ENCODE measurements at places on chromosomes 3 and 15.

DNA sequence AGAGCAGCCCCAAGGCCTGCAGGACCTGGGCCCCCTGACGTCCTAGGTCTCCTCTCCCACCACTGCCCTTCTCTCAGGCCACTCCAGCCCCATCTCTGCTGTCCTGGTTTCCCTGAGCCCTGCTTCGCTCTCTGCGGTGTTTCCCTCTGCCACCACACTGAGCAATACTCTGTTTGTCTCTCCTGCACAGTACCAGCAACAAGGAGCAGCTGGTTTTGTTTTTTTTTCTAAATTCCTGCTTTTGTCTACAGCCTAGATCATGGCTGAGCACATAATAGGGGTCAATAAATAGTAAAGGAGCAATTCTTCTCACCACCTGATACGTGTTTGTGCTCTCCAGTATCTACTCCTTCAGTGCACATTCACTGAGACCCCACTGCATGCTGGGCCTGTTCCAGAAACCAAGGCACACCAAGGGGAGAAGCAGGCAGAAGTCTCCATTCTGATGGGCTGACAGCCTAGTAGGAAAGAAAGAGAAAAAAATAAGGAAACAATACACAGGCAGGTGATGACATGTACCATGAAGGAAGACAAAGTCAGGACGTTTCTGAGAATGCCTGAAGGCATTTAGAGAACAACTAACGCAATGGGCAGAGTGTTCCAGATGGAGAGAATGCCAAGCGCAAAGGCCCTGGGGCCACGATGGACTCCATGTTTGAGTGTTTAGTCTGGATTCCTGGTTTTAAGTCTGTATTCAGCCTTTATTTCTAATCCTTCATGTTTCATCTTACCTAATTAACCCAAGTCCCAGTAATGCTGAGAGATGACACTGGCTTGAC, 6.0 kb upstream of the ACAD9 start:
- DNase-seq, result no peak

DNA sequence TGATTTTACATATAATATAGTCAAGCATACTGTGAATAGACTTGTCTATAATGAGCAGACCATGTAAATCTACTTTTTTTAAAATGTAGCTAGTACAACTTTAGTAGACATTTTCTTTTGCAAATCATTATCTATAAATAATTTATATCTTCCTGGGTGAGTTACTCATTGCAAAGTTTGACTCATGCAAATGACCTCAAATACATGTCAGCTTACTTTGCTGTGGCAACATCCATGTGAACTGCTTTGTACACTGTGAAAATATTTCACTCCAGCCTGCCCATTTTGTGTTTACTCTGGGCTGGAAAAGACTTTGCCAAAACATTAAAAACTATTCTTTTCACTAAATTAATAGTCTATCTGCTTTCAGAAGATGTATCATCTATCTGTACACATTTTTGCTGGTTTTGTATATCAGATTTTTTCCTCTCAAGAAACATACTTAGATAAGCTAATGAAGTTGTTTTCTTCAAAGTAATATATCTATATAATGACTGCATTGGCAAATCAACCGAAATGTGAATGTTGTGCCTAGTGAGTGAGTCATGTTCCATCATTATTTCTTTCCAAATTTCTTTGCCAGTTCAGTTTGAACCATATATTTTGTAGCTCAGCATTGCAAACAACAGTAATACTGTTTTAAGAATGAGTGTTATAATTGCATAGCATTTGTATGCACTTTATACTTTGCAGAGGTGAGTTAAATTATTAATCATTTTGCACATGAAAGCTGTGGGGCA, 26.5 kb downstream of the IGSF10 start:
- no peak for DNase-seq

- DNase-seq, result no peak
Measured at GRCh38 chr15:65146438-65146837, 12.8 kb upstream of the PDCD7 start.

DNA sequence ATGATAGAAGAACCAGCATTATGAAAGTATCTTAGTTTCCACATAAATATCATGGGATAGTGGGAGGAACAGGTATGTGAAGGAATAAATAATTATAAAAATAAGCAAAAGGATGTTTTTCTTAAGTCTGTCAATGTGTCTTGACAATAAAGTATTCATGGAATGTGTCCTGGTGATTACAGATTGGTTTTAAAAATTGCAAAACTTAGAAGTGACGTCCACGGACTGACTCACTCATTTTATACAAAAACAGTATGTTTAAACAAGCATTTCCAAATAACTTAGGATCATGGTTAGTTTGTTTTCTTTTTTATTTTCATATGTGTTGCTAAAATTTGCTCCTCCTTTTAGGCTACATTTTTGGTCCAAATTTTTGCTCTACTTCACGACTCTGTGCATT, 687.0 kb upstream of the NECTIN3 start:
- DNase-seq, result no peak

GRCh38 chr3:110743202-110743601, 328.4 kb upstream of the NECTIN3 start:
- DNase-seq, result no peak

GRCh38 chr15:88708655-88709054, 69.8 kb downstream of the ISG20 start:
- no peak for DNase-seq

- DNase-seq, result no peak
Measured at GRCh38 chr3:74624301-74624700, 9.8 kb upstream of the CNTN3 start.

- no peak for DNase-seq
Measured at GRCh38 chr3:194488055-194488742, 1.4 kb upstream of the ATP13A3 start.

- DNase-seq, result no peak
Measured at GRCh38 chr3:161573136-161573535, 76.5 kb downstream of the OTOL1 start.

GRCh38 chr3:126431103-126431534, 36.4 kb downstream of the CFAP100 start:
- DNase-seq, result no peak

GRCh38 chr3:58151637-58152036, 59.1 kb downstream of the DNASE1L3 start:
- no peak for DNase-seq

- DNase-seq, result no peak
Measured at GRCh38 chr3:175356899-175357324, 497.8 kb downstream of the NAALADL2 start.

DNA sequence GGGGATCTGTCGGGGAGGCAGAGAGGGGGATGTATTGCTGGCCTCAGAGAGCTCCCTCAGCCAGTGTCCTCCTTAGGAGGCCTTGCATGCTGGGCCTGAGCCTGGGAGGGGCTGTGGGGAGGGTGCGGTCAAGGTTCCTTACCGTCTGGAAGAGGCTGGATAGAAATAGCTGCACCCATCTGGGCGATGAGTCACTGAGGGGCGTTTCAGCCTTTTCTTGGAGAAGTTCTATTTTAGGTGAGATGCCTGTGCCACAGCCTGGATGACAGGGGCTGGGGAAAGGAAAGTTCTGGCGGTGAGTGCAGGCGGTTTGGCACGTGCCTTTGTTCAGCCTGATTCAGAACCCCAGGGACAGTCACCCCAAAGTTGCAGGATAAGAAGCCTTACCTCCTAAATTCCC, 35.7 kb upstream of the APEH start:
- DNase-seq, result peak; percentile 25

GRCh38 chr3:120418866-120419490, 31.8 kb downstream of the FSTL1 start:
- no peak for DNase-seq

GRCh38 chr3:24310887-24311286, 183.8 kb downstream of the THRB start:
- DNase-seq, result no peak

DNA sequence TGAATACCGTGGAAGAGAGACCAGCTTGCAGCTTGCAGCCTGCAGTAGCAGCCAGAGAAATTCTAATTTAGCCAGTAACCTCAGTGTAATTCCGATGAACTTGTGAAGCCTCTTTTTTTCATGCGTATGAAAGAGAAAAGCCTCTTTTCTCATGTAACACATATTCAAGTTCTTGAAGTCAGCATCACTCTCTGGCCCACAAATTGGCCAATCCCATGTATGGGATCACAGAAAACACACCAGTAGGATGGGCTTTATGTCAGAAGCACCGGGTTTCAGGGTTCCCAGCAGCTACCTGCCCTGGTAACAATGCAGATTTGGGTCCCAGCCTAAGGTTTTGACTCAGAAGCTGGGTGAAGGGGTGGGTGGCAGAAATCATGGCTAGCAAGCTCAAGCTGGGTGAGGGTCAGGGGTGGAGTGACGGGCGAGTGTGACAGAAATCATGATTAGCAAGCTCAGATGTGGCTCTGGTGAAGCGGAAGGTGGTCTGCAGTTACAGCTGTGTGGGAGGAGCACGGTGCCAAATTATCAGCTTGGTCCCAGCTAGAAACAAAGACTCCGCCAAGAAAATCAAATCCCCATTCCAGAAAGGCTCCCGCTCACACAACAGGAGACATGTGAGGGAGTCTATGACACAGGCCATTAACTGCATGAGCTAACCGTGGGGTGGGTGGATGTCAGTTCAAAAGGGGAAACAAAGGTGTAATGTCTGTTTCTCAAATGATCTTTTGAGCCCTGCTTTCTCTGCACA, 86.6 kb downstream of the SNRK start:
- DNase-seq, result no peak

- no peak for DNase-seq
Measured at GRCh38 chr15:38611228-38611627, 46.6 kb upstream of the RASGRP1 start.

- DNase-seq, result no peak
Measured at GRCh38 chr3:13620776-13621365, 71.9 kb downstream of the FBLN2 start.

- no peak for DNase-seq
Measured at GRCh38 chr15:55990516-55990915, 2.9 kb downstream of the NEDD4 start.

GRCh38 chr15:96693515-96693914, 363.0 kb downstream of the NR2F2 start:
- DNase-seq, result no peak

- no peak for DNase-seq
Measured at GRCh38 chr15:33360886-33361285, 50.1 kb downstream of the RYR3 start.

- no peak for DNase-seq
Measured at GRCh38 chr3:119302697-119303551, 8.7 kb downstream of the ARHGAP31 start.

- no peak for DNase-seq
Measured at GRCh38 chr3:9883706-9884554, 3.9 kb upstream of the CIDEC start.

DNA sequence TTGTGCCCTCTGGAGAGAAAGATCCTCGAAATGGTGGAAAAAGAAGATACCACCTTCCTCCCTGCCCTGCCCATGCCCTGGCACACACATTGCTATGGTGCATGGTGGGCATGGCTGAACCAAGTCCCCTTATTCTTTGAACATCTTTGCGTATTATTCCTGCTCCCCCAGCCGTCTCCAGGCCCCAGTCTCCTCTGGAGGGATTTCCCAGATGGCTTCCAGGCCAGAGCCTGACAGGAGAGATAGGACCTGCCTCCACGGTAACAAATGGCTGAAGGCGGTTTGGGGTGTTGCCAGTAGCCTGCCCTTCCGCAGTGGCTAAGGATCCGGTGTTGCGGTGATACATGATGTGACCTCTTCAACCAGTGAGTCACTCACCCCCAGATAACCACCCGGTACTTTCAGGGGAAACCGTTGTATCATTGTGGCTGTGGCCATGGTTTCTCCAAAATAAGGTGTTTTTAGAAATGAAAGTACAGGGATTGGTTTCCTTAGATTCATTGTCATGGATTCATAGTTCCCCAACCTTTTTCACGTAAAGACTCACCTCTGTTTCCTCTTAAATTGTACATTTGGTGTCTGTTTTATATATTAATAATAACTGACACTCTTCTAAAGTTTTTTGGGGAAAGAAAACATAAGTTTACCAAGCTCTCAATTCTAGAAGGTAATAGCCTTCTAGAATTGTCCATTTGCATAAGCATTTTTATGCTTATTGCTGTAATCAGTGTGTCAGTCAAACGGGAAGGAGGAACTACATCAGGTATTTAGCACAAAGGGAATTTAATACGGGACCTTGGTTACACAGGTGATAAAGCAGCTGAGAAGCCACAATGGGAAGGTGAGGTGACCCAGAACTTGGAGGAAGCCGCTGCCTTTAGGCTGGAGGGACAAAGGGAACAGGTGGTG, 25.9 kb downstream of the SMAD3 start:
- peak; percentile 80 for DNase-seq

- DNase-seq, result no peak
Measured at GRCh38 chr3:38544926-38545325, 48.8 kb downstream of the EXOG start.

DNA sequence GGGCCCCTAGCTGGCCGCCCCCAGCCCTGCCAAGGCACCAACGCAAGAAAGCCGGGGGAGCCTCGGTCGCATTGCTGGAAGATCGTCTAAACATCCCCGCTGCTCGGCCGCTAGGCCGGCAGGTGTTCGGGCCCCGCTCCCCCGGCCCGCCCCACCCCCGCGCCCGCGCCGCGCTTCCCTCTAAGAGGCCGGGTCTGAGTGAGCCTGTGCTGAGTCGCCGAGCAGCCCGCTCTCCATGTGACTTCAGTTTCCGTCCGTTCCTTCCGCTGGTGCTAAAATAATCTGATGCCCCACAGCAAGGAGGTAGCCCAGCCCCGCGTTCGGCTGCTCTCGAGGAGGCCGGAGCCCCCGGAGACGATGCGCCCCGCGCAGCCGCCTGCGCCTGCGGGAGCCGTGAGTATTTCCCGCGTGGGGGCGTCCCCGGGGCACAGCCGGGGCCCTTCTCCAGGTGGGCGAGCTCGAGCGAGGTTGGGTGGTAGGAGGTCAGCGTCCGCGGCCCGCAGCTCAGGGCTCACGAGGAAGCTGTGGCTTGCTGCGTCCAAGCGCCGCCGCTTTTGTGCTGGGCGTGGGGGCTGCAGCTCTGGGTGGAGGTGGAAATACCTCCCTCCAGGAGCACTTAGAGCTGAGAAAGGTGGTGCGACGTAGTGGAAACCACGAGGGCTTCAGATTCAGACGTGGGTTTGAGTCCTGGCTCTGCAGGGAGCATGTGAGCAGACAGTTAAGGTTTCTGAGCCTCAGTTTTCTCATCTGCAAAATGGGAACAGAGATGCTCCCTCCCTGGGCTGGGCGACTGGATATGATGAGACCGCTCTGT, at the start of gene NRROS:
Gene NRROS, plus strand, starts transcription at position 212 of the 814 bp plus-strand sequence. CDS start 14,846 bp downstream, outside the sequence.
- DNase-seq, result peak; percentile 44

DNA sequence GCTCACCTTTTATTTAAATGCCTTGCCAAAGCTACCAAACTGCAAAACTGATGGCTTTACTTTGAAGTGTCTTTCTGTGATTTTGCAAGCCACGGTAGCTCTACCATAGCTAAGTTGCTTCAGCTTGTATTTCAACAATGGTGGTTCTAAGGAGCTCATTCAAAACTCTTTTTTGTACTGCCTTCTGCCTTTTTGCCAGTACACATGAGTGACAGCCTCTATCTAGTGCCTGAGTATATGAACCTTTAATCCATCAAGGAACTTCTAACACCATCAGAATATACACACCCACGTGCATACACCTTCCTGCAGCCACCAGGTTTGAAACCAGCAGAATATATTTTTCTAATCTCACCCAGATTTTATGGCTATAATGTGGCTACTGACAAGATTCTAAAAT, 10.4 kb upstream of the NR2F2 start:
- no peak for DNase-seq

- DNase-seq, result no peak
Measured at GRCh38 chr3:62011666-62012065, 361.7 kb downstream of the FEZF2 start.

GRCh38 chr15:24919446-24919845, 35.3 kb upstream of the SNRPN start:
- no peak for DNase-seq

- peak; percentile 88 for DNase-seq
Measured at GRCh38 chr15:84824260-84825007, 7.3 kb downstream of the ALPK3 start.

Data from uterus (tissue), 4 donors.